ENCODE measurements at places on chromosomes 13 and 19.
A peak's percentile ranks its signal among the peaks of the same experiment; 100 is the strongest.

DNA sequence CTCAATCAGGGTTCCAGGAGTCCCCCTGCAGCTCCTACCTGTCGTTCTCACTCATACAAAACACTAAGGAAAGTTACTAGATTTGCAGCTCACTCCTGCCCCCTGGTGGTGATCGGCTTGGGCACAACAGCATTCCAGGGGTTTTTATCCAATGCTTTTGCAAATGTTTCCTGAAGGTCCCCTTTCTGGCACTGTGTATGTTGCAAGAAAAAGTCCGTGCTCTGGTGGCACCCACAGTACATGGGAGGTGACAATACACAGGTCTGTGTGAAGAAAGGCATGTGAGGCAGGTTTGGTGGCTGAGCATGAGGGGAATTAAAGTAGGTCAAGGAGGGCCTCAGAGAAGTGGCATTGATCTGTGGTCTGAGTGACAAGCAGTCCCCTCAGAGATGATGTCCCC is 8.6 kb upstream of the TYK2 start:
- DNase-seq = peak; percentile 61

DNA sequence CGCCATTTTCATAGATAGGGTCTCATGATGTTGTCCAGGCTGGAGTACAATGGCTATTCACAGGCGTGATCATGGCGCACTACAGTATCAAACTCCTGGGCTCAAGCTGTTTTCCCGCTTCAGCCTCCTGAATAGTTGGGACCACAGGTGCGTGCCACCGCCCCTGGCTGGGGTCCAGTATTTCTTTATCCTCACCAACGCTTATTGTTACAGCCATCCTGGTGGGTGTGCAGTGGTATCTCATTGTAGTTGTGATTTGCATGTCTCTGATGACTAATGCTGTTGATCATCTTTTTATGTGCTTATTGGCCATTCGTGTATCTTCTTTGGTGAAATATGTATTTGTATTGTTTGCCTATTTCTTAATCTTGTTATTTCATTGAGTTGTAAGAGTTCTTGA is 49.0 kb downstream of the SIPA1L3 start:
- no peak for DNase-seq

GRCh38 chr13:44352202-44352601 is 21.4 kb upstream of the SERP2 start:
- DNase-seq = no peak

DNA sequence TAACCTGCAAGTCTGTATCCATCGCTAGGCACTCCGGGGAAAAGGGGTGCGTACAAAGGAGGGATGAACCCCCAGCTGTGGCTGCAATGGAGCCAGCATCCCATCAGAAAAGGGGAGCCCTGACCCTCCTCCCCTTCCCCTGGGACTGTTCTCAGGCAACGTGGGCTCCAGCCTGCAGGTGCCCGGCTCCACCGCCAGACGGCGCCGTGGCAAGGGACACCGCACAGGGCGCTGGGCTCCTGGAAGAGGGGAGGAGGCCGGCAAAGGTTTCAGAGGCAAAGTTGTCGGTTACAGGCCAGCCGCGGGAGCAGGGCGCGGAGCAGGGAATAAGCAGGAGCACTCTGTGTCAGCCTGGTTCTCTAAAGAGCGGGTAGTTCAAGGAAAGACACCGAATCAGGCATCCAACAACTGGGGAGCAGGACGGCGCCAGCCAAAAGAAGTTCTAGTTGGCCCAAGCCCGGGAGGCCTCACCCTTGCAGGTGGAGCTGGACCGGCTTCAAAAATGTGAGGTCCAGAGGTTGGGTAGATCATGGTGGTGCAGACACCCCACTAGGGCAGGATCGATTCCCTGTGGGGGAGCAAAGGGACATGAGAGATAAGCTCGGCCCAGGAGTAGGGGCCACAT is 53.0 kb upstream of the ATP12A start:
- no peak for DNase-seq

DNA sequence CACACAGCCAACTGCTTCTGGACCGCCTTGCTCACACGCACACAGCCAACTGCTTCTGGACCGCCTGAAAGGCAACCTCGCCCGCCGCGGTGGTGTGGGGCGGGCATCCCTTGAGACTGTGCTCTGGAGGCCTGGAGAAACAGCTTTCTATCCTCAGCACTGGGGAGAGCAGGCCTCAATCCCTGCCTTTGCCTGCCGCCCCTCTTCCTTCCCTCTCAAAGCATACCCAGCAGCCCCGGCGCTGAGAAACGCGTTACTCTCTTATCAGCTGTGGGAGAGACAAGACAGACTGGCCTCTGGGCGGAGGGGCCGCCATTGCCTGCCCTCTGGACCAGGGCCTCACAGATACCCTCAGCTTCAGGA is 2.9 kb downstream of the LIPE start:
- DNase-seq = no peak

DNA sequence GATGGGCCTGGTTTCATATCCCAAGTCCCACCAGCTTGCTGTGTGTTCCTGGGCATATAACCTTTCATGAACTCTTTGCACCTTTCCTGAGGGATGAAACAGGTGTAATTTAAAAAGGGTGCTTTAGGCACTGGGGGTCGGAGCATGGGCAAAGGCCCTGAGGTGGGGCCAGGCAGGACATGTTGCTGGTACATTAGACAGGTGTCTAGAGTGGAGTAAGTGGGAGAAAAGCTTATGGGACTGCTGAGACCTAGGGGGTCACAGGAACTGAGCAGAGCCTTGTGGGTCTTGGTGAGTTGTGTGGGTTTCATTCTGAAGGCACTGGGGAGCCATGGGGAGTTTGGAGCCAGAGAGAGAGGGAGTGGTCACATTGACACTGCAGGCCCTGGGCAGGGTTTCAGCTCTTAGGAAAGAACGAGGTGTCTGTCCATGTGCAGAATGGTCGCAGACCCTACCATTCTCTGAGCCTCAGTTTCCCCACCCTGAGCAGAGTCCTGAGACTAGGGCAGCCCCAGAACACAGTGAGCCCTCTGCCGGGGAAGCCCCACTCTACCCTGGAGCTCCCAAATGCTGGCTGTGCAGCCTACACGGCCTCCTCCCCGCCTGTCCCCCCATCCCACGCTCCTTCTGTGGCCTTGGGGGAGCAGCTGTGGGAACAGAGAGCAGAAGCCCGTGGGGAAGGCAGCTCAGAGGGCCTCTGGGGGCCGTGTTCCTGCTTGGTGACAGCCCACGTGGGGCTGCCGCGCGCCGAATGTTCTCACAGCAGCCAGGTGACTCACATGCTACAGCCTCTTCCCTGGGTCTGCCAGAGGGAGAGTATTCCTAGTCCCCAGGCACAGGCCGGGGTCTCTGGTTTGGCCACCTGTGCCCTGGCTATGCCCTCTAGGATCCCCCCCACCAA is 7.3 kb upstream of the HOMER3 start:
- DNase-seq = no peak

DNA sequence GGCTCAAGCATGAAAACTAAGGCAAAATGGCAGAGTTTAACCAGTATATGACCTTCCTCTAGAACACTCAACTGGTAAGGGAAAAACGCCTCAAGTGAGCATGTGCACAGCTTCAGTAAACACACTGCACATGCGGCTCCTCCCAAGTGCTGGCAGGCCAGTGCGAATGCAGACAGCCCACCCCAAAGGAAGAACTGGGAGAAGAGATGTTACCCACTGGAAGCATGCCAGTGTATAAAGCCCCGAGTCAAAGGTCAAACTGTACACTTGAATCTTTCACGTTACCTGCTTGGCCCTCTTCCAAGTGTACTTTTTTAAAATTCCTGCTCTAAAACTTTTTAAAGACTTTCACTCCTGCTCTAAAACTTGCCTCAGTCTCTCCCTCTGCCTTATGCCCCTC is 19.2 kb upstream of the RCBTB1 start:
- no peak for DNase-seq

GRCh38 chr13:40181203-40181845 is 485.1 kb downstream of the FOXO1 start:
- DNase-seq = no peak

GRCh38 chr13:93462151-93462550 is 235.5 kb downstream of the GPC6 start:
- no peak for DNase-seq

DNA sequence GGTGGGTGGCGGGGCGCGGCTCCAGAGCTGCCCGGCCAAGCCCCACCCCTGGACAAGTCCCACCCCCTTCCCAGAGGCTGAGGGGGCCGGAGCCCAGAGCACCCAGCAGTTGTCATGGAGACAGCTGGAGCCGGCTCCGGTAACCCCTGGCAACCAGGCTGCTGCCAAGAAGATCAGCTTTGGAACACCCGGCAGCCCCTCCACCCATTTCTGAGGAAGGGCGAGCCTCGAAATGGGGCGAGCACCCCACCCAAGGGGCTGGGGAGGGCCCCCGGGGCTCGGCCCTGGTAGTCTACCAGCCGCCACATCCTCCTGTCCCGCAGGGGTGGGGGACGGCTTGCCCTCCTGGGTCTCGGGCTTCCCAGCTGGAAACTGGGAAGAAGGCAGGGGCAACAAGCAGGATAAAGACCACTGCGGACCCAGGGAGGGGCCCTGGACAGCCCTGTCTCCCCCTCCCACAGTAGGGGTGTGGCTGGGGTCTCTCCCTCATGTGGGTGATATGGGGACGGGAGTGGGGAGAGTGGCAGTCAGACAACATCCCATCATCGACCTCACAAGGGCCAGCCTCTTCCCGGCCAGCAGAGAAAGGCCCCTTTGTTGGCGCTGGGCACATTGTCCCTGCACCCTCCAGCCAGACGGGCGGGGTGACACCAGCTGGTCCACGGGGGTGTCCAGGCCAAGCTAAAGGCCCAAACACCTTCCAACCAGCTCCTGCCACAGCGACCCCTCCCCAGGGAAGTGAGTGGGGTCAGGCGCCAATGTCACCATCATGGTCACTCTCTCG is 1.5 kb downstream of the CERS1 start:
- DNase-seq = peak; percentile 66

GRCh38 chr13:26460648-26461047 is 96.8 kb upstream of the WASF3 start:
- no peak for DNase-seq

GRCh38 chr13:39350461-39350881 is 252.5 kb downstream of the LHFPL6 start:
- DNase-seq = no peak

GRCh38 chr19:51690454-51691073 is 2.6 kb upstream of the SPACA6 start:
- DNase-seq = peak; percentile 92

DNA sequence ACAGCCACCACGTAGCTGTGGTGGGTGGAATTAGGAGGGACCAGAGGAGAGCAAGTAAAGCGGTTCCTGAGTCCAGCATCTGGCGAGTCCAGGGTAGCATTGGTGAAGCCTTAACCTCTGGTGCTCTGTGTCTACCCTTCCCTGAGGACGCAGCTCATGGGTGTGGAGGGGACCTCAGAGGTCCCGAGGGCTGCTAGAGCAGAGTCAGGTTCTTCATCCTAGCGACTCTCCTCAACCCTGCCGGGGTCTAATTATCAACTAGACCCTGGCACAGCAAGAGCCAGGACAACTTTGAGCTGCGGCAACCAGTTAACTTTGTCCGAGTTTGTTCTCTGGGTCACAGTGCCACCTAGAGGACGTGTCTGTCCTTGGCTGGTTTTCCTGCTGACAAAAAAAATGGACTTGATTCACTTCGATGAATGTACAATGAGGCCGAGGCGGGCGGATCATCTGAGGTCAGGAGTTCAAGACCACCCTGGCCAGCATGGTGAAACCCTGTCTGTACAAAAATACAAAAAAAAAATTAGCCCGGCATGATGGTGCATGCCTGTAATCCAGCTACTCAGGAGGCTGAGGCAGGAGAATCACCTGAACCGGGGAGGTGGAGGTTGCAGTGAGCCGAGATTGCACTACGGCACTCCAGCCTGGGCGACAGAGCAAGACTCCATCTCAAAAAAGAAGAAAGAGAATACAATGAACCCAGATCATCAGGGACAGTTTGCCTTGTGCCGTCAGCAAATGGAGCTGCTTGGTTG is 25.0 kb downstream of the TSSK6 start:
- DNase-seq = peak; percentile 88

DNA sequence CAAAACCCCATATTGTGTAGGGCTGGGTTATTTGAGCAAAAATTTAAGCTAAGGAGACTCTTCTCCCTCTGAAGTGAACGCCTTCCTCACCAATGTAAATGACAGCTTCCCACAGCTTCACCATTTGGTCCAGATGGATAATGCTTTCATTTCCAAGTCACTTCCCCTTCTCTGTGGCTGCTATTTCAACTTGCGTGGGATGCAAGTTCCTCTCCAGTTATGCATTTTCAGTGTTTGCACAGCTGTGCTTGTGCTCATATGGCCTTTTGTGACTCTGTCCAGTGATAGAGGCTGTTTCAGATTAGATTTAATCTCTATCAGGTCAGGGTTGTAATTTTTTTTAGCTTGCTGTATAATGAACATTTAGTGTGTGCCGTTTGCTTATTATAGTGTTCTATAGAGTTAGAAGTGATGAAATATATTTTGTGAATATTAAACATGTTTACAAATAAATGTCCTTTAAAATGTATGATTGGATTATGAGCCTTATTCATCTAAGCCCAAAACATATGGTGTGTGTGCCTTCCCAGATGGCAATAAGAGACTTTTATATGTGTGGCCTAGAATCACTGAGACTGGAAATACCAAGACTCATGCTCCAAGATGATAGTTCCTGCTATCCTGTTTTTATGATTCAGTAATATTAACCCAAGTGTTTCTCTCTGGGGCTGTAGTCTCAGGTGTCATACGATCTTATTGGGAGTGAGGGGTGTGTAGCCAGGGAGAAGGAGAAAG is 86.6 kb downstream of the TNFRSF19 start:
- DNase-seq = peak; percentile 52

GRCh38 chr13:50979187-50979586 is 69.6 kb downstream of the RNASEH2B start:
- DNase-seq = no peak

DNA sequence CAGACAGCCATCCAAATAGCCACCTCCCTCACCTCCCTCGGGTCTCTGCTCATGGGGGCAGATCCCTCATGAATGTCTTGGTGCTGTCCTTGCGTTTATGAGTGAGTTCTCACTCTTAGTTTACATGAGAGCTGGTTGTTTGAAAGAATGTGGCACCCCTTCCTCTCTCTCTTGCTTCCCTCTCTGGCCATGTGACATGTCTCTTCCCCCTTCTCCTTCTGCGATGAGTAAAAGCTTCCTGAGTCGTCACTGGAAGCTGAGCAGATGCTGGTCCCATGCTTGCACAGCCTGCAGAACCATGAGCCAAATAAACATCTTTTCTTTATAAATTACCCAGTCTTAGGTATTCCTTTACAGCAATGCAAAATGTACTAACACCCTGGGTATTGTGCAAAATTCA is 208.7 kb downstream of the LACC1 start:
- DNase-seq = no peak

DNA sequence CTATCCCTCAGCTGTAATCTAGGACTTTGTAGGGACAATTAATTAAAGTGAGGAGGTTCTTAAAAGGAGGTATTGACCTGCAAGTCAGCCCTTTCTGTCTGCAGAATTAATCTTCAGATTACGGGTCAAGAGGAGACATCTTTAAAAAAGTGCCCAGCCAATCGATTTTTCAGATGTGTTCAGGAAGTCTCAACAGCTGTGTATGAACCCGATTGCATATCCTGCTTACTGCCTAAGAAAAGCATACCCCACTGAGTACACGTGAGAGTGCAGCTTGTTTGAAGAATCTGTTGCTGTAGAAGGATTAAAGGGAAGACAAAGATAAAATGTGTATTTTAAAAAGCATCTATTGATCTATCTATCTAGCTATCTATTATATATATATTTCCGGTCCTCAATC is 1194.5 kb downstream of the UQCRFS1 start:
- DNase-seq = no peak

- no peak for DNase-seq
Observed at GRCh38 chr13:104206450-104207044, 1140.3 kb upstream of the SLC10A2 start.

GRCh38 chr19:42191855-42192254 is 25.6 kb downstream of the DEDD2 start:
- no peak for DNase-seq

- DNase-seq = no peak
Observed at GRCh38 chr13:84867246-84867645, 932.0 kb downstream of the SLITRK6 start.

Measured in GM13977 (cell line).